ENCODE measurements at places on chromosomes 5 and 9. TPM values are rescaled to one million over a fixed set of nuclear protein-coding genes. Genes with fewer than 3 reads are reported as not detected.

DNA sequence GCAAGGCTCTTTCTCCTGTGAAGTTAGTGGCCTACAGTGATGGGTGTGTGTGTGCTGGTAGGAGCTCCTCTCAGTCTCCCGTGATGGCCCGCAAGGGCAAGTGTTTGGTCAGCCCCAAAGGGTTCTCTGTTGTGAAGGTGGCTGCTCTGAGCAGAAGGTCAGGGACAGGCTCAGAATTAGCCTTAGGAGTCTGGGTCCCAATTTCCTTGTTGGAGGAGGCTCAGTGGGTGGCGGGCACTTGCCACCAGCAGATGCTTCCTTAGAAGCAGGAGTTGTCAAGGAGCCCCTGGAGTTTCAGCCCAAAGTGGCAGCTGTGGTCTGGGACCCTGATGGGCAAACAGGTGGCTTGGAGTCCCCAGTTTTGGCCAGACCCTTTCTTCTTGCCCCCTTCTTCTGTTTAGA lies 154.4 kb downstream of the MACROH2A1 start:
- no peak for DNase-seq

GRCh38 chr9:81968026-81968425 lies 20.5 kb upstream of the SPATA31D1 start:
- no peak for DNase-seq

GRCh38 chr9:13181652-13182051 lies 97.8 kb downstream of the MPDZ start:
- DNase-seq = no peak

GRCh38 chr5:172802567-172803176 lies 31.4 kb upstream of the ERGIC1 start:
- peak; percentile 36 for DNase-seq

DNA sequence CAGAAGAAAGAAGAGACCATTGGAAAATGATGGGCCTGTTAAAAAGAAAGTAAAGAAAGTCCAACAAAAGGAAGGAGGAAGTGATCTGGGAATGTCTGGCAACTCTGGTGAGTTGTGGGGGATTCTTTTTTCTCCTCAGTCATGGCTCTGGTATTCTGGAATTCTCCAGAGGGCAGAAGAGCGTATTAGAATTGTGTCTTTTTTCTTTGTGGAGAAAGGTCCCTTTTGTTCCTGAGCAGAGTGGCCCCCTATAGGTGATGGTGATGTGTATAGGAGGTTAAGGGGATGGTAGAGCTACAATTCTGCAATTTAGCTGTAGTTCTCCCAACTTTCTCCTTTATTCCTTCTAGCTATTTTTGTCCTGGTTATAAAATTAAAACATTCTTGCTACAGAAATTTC lies 1.6 kb upstream of the DHFR start:
- no peak for DNase-seq

GRCh38 chr9:79014929-79015699 lies 556.7 kb upstream of the TLE4 start:
- DNase-seq = no peak

WNT8A gene
- not detected for polyA plus RNA-seq

ARL14EPL gene
- polyA plus RNA-seq = 0.11 TPM

PRRC2B gene
- 8.6 TPM for polyA plus RNA-seq

LCN1 gene
- not detected for polyA plus RNA-seq

GPR107 gene
- 6.0 TPM for polyA plus RNA-seq

CFAP90 gene
- polyA plus RNA-seq = not detected
